Activated CD8-positive, alpha-beta T cell treated with anti-CD3 and anti-CD28 coated beads, Interleukin-2, amount 10 ng/mL, durations not matched to agents 7 days and 5 days (primary cell): ENCODE measurements at places on chromosomes 12 and 14. TPM values are rescaled to one million over a fixed set of nuclear protein-coding genes. Genes with fewer than 3 reads are reported as not detected.

DNA sequence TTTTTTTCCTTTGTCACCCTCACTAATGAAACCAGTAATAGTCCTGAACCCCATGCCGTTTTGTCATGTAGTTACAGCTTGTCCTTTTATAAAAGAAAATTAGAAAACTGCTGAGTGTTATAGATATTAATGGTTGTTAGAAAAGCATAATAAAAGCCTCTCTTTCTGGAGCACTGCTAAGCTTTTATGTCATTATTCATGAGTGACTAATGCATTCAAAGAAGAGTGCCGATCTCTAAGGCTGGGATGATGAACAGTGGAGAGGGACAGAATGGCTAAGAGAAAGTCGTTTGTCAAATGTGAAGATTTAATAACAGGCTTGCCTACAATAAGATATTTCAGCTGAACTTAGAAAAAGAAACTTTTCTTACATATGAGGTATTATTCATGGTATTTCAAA lies 121.6 kb downstream of the MGAT4C start:
- no peak overlapping the region for H3K4me3 ChIP-seq
- DNase-seq: no peak
- no peaks in the 10 kb centered on the region for H3K4me1 ChIP-seq
- no peaks in the 10 kb centered on the region for H3K27me3 ChIP-seq

DNA sequence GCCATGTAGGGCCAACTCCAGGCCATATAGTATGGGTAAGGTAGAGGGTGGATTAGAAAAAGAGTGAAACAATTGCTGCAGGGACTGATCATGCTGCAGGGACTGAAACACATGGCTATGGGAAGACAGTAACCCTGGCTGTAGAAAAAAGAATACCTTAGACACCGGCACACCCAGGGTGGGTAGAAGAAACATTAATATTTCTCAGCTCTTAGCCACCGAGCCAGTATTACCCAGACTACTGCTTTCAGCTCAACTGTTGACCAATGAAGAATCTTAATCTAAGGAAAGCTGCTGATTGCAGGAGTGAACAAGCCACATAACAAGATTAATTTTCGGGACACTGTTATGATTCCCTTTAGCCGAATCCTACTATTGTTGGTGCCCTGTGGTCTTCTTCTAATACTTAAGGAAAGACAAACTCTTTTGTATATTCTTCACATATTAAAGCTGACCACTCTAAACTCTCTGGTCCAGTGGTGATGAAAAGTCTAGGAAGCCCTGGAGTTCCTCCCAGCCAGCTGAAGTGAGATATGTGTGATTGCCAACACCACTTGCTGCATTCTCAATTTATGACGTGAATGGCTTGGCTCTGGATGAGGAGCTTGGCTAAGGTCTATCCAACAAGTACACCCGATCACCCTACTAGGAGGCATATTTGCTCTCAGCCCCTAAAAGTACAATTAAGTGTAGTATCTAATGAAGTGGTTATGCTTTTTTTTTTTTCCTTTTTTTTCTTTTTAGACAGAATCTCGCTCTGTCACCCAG lies 69.2 kb downstream of the NOVA1 start:
- no peak overlapping the region for H3K4me3 ChIP-seq
- no peaks in the 10 kb centered on the region for H3K4me1 ChIP-seq
- H3K36me3 ChIP-seq: no peaks in the 10 kb centered on the region
- no peak overlapping the region for H3K27ac ChIP-seq
- DNase-seq: no peak
- no peaks in the 10 kb centered on the region for H3K27me3 ChIP-seq

- peaks cover 77% of the 10 kb centered on the region for H3K36me3 ChIP-seq
- no peak for DNase-seq
- H3K4me1 ChIP-seq: peaks cover 2% of the 10 kb centered on the region
Observed at GRCh38 chr14:95437715-95438114, 78.7 kb downstream of the SYNE3 start.

GRCh38 chr12:56336361-56337167 lies 2.1 kb upstream of the IL23A start:
- no peak overlapping the region for H3K4me3 ChIP-seq
- peaks cover 56% of the 10 kb centered on the region for H3K4me1 ChIP-seq
- H3K27me3 ChIP-seq: no peaks in the 10 kb centered on the region
- no peak for DNase-seq
- peak overlapping the region; percentile 35 for H3K27ac ChIP-seq
- H3K36me3 ChIP-seq: peaks cover 24% of the 10 kb centered on the region

- no peak for DNase-seq
- no peak overlapping the region for H3K27ac ChIP-seq
- H3K27me3 ChIP-seq: no peaks in the 10 kb centered on the region
- peaks cover 96% of the 10 kb centered on the region for H3K36me3 ChIP-seq
Observed at GRCh38 chr12:112916270-112916669, 9.5 kb downstream of the OAS1 start.

DNA sequence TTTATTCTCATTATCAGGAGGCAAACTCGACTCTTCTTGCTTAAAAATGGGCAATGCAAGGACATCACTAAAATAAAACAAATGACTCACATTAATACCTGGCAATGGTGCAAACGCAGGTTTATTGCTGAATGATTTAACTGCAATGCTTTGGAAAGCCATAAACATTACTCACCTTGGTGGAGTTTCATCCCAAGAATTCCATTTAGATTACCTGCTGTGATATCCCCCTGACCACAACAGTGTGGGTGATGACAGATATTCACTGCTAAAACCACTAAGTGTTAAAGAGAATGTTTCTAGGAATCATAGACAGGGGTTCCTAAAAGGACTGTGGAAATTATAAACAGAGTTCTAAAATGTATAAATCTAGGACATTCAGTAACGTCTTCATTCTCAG lies 35.3 kb upstream of the CSRNP2 start:
- no peak overlapping the region for H3K27ac ChIP-seq
- H3K4me3 ChIP-seq: no peak overlapping the region
- H3K27me3 ChIP-seq: no peaks in the 10 kb centered on the region
- H3K36me3 ChIP-seq: peaks cover 31% of the 10 kb centered on the region

DNA sequence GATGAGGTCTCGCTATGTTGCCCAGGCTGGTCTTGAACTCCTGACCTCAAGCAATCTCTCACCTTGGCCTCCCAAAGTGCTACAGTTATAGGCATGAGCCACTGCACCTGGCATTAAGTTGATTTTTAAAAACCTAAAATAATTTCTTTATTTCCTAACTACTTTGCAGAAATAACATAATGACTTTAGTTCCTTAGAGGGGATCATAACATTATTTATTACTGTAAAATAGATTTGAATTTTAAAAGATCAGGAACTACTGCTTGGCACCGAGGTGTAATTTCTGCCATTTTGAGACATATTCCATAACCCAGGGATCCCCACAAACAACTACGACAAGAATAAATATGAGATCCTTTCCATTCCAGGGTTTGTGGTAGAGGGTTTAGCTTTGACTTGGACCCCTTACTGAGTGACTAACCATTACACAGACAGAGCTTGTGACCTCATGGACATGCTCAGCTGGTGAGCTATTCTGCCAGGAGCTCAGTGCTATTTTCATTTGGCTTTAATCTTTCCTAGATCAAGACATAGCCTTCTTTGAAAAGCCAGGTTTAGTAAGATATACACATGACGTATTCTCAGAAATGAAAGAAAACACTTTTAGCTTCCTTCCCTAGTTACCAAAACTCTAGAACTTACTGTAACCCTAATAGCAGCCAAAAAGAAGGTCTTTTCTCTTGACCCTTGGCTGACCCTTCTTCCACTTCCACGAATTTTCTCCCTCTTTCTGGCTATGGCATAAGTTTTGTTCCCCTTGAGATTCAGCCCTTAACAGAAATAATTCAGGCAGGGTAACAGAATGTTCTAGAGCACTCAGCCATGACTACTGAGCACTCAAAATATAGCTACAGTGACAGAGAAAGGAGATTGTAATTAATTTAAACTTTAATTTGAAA lies 75.1 kb upstream of the NUDT4 start:
- peaks cover 3% of the 10 kb centered on the region for H3K4me1 ChIP-seq
- peaks cover 8% of the 10 kb centered on the region for H3K27me3 ChIP-seq
- no peak overlapping the region for H3K4me3 ChIP-seq
- H3K36me3 ChIP-seq: peaks cover 4% of the 10 kb centered on the region

DNA sequence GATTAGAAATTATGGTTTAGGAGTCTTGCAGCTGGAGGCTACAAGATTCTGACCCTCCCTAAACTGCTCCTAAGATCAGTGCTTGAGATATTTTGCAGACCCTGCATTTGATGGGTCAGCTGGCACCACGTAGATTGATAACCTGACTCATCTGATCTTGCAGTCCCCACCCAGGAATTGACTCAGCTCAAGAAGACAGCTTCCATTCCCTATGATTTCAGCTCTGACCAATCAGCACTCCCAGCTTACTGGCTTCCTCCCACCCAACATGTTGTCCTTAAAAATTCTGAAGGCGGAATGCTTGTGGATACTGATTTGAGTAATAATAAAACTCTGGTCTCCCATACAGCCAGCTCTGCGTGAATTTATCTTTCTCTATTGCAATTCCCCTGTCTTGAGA lies 23.2 kb upstream of the MTHFD1 start:
- no peak overlapping the region for H3K4me3 ChIP-seq
- DNase-seq: no peak
- H3K27ac ChIP-seq: no peak overlapping the region

The SNAPC1 gene
- total RNA-seq: 6.4 TPM

The SDR9C7 gene
- not detected for total RNA-seq

The NEMF gene
- 78.9 TPM for total RNA-seq
